ENCODE measurements at places on chromosomes 5 and 9.

DNA sequence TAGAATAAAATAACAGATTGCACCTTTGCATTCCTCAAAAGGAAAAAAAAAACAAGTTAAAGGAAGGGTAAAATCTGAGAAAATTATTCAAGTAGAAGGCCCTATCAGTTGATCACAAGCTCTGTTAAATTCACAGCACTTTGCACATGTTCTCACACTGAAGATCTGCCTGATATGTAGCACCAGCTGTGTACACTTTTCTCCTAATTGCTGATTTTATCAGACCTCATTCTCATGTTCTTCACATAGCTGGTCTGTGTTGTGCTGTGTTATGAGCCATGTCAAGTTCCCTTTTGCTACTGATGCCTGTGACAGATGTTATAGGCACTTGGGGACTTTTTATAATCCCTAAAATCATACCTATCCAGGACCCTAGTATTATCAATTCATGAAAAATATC, 390.4 kb upstream of the PRR16 start:
- DNase-seq = no peak

DNA sequence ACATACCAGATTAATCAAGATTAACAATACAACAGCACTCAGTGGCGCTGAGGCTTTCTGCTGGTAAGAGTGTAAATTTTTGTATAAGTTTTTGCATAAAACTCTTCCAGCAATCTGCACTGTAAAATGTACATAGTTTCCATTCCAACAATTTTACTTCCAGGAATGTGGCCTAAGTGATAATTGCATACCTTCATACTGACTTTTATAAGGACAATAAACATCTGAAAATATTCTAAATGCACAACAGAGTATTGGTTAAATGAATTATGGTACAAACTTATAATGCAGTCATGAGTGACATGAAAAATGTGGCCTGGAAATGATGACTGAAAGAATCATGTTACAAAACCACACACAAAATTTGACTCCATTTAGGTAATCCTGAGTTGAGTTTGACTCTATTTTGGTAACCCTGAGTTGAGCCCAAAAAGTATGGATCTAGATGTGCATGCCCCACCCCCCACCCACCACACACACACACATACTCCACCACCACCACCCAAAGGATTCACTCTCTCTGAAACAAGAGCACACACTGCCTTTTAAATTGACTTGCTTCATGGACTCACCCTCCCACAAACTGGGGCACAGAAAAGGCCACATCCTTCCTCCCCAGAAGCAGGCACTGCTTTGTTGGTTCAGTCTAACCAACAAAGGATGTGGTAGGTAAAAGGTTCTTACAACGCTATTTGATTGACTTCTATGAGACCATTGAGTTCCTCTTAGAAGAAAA, 137.6 kb downstream of the SUSD1 start:
- no peak for DNase-seq

GRCh38 chr5:135432113-135432512, 15.0 kb downstream of the DCANP1 start:
- DNase-seq = no peak

DNA sequence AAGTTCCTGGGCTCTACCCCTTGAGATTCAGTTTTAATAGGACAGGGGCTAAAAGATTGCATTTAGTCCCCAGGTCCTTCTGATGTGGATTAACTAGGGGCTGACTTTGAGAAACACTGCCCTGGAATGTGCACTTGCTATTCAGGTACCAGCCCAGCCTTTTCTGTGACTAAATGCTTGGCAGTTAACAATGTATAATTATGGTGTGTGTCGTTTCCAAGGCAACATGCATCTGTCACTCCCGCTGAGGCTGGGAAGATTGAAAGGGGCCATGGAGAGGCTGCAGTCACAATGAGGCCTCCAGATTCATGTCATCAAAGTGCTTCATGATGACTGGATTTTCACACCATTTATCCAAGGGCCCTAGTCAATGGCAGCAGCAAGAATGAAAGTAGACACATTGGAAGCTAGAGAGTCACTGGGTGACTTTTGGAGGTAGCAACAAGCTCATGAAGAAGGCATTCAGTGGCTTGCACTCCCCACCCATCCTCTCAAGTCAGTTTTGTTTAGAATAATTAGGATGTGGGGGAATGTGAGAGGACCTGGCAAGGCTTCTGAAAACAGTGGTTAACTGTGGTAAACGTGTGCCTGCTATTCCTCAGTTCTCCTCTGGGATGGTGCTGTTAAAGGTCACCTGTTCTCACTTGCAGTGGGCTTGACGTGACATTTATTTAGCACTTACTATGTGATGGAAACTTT, 28.3 kb downstream of the RAI14 start:
- DNase-seq = peak; percentile 3

GRCh38 chr9:70852711-70853240, 268.6 kb downstream of the TRPM3 start:
- DNase-seq = no peak

- no peak for DNase-seq
Measured at GRCh38 chr9:83639266-83639665, 16.3 kb downstream of the IDNK start.

GRCh38 chr9:976258-976942, at the start of gene DMRT3:
Gene DMRT3 (plus strand): TSS chr9:976655. CDS start chr9:977002, 347 bp downstream.
- DNase-seq = no peak

DNA sequence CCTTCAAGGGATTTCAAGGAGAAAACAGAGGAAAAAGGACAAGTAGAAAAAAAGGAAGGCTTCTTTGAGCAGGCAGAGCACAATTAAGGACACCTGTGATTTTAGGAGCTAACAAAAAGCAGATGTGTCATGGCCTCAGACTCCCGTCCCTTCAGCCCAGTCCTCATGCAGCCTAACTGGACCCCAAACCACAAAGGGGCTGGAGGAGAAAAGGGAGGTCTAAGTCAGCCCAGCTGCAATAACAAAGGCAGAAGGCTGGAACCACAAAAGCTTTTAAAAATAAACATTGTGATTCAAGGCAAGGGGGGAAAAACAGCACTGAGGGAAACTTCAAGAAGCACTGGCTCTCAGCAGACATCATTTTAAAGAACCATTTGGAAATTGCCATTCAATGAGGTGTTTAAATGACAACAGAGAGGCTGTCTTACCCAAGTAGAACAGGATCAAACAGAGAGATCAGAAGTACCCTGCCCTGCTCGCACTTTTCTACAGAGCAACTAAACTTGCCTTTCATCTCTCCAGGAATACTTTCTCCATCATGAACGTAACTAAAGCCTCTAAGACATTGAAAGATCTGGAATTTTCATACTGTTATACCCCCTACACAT, 89.3 kb downstream of the SEMA5A start:
- no peak for DNase-seq

DNA sequence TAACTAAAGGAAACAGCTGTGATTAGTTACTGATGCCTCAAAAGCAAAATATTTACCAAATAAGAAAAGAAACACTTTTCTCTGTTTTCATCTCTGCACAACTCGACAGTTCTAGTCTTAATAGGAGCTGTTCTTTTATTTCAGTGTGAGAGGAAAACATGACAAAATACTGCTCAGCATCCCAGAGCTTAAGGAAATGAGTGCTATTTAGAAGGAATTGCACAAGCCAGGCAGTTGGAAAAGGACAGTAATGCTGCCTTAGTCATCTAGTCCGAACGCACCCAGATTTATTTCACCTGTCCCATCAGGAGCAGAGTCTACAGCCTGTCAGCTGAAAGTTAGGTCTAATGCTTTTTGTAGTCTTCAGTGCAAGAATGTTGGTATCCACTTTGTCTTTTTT, 12.3 kb downstream of the ZCCHC9 start:
- no peak for DNase-seq

GRCh38 chr5:137264573-137264972, 234.6 kb downstream of the SPOCK1 start:
- DNase-seq = no peak

DNA sequence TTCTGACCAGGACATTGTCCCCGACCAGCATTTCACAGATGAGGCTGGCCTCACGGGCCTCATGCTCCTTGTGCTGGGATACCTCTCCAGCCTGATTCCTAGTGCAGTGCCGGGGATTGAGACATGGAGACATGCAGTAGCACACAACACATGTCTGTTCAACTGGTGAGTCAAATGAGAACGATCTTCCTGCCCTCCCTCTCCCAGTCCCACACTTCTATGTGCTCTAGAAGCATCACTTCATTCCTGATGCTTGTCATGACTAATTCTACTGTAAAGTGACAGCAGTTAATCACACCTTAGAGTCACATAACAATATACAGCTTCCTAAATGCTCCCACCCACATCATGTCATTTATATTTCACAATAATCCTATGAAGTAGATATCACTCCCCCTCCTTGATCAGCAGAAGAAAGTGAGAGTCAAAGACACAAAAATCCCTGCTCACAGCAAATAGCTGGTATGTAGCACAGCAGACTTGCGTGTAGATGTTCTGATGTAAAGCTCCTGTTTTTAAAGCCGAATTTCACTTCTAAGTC, 101.8 kb downstream of the CCDC192 start:
- DNase-seq = no peak

- no peak for DNase-seq
Measured at GRCh38 chr9:96668868-96669534, 13.9 kb upstream of the PRXL2C start.

DNA sequence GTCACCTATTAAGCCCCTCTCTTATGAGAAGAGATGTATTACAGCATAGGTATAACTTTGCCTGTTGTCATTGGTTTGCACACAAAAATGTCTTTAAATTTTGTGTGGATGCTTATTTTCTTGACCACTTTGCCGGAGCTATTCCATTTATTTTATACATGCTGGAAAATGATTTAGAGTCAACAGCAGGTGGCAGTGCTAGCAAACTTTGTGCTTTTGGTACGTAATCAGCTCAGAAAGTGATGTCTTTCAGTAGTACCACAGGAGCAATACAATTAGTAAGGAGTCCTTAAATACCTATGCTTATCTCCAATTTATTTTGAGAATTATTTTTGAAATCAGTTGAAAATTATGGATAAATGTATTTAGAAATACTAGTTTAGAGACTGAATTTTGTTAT, 19.8 kb upstream of the NUDT12 start:
- peak; percentile 44 for DNase-seq

DNA sequence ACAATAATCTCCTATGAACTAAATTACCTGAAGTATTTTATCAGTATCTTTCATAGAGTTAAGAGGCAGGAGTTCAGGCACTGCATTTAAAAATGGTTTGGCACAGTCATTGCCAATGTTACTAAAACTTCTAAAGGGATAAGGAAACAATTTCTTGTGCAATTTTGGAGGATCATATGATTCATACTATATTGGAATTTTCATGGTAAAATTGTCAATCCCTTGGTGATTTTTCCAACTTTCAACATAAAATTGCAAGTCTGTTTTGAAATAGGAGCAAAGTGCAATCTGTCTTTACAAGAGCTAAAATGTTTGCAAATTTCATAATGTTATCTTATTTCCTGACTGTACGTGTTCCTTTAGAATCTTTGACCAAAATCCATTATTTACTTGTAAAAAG, 211.1 kb downstream of the DMRTA1 start:
- DNase-seq = no peak

GRCh38 chr5:101543780-101544179, 640.7 kb upstream of the ST8SIA4 start:
- no peak for DNase-seq

DNA sequence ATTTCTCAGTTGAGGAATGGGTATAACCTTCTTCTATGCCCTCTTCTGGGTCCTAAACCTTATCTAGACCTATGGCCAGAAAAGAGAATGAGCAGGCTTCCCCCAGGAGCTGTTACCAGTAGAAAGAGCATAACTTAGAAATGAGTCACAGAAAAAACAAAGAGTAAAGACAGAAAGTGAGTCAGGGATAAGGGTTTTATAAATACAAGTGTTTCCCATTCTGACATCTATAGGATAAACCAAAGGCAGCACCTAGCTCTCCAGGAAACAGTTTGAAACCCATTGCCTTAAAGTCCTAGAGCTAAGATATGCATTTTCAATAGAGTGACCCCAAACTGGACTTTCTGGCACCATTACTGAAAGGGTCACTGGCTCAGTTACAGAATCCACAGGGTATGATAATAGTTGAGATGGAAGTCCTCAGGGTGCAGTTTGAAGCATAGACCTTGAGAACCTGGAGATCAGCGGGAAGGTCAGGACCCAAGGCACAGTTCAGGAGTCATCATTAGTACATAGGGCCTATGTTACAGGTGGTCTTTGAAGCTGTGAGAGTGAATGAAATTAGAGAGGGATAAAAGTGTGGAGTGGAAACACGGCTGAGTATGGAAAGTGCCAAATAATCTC, 42.7 kb upstream of the LIFR start:
- DNase-seq = no peak

GRCh38 chr9:69134412-69134811, 39.7 kb upstream of the TJP2 start:
- no peak for DNase-seq

Measured in DMS 273 treated with DMSO at 0.1 percent for 48 hours (cell line).